NCI-H774 (cell line): ENCODE measurements at places on chromosomes 12 and 14.

GRCh38 chr14:68896132-68896531 lies 83.0 kb downstream of the ACTN1 start:
- DNase-seq: no peak

DNA sequence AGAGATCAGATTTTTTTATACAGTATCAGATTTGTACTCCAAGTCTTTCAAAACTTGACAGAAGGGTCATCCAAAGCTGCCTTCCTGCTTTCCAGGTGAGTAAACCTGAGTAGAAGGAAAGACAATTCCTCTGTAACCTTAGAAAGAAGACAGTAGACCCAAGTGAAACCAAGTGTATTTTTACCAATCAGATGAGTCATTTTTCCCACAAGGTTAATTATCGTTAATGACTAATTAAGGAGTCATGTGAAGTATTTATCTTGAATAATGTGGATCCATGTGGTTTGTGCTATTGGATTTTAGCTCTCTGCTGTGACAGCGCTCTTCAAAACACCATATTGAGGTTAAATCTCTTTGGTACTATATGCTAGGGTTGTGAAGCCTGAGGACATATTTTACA lies 74.0 kb upstream of the PELI2 start:
- no peak for DNase-seq

DNA sequence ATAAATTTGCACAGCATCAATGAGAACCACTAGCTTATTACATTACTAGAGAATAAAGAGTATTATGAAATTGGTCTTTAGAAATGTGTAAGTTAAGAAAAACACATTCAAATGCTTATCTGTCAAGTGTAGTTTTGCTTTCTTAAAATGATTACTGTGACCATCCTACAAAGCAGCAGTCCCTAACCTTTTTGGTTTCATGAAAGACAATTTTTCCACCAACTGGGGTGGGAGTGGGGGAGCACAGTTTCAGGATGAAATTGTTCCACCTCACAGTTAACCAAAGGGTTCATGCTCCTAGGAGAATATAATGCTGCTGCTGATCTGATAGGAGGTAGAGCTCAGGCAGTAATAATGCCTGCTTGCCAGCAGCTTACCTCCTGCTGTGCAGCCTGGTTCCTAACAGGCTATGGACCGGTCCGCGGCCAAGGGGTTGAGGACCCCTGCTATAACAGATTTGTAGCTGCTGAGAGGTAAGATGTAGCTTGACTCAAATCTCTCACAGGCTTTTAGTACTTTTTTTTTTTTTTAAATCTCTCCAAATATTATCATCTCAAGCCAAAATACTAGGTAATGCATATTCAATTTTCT lies 45.4 kb downstream of the PPP4R3A start:
- no peak for DNase-seq

- DNase-seq: no peak
These were observed 218.2 kb upstream of the ARHGAP5 start for GRCh38 chr14:31858868-31859267.

DNA sequence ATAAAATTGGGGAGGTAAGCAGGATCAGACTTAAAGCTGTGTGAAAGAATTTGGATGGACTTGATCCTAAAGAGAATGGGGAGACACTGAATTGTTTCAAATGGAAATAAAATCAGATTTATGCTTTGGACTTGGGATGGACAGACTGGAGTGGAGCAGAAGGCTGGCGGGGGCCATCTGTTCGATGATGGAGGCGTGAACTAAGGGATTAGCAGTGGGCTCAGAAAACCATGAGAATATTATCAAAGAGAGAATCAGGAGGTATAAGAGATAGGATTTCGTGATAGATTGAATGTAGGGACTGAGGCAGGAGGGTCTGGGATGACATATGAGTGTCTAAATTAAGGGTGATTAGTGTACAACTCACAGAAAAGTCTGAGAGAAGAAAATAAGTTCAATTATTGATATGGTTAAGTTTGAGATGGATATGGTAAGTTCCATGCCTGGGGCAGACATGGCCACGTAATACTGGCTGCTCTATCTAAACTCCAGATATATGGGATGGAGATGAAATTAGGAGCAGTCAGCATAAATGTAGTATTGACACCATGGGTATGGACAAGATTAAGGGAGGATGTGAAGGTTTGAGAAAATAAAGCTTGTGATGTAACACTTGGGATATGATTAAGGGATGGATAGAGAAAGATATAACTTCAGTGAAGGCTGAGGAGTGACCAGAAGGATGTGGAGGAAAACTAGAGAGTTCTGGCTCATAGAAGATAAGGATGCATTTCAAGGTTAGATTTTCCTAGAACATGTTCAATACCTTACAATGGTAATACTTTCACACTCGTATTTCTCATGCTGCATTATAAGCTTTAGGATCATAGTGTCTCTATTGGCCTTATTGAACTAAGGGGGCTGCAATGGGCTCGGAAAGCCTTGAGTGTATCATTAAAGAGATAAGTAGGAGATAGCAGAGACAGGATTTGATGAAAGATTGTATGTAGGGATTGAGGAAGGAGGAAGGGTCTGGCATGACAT lies 1.0 kb upstream of the TSSK4 start:
- DNase-seq: no peak

- no peak for DNase-seq
These were observed 21.0 kb downstream of the RTN1 start for GRCh38 chr14:59849411-59850130.

DNA sequence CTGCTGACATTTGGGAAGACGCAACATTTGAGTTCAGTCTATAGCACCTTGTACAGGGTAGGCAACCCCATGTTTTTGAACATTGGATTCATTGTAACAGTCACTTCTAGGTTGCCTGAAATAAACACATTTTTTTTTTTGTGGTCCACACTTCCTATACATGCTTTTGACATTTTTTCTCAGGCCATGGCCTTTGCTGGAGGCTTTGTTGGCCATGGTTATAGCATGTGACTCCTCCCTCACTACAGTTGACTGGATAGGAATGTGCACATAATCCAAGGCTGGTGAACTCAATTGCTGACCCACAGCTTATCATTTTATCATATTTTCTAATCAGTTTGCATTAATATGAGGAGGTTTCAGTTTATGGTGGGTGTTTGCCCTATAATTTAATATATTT lies 60.6 kb downstream of the TMEM117 start:
- no peak for DNase-seq
